ENCODE measurements at places on chromosomes 5 and 9.

DNA sequence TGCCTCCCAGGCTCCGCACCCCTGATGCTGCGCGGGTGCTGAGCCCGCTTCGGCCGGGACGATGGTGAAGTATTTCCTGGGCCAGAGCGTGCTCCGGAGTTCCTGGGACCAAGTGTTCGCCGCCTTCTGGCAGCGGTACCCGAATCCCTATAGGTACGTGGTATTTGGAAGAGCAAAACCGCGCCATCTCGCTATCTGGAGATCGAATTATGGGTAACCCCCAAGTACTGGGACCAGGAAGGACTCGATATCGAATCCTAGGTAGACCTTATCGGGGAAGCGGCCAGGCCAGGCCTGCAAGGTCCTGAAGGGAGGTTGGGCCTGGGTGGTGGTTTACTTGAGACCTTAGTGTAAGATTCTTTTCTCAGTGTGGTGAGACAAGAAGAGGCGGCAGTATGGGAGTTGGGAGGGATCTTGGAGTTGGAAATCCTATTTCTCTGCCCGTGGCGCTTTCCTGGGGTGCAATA lies 359 bp downstream of the PRELID1 start:
- DNase-seq, result no peak

- no peak for DNase-seq
Observed at GRCh38 chr5:12284604-12285003, 380.4 kb upstream of the CTNND2 start.

GRCh38 chr5:43190755-43191603 lies 1.0 kb upstream of the NIM1K start:
- DNase-seq, result peak; percentile 38

DNA sequence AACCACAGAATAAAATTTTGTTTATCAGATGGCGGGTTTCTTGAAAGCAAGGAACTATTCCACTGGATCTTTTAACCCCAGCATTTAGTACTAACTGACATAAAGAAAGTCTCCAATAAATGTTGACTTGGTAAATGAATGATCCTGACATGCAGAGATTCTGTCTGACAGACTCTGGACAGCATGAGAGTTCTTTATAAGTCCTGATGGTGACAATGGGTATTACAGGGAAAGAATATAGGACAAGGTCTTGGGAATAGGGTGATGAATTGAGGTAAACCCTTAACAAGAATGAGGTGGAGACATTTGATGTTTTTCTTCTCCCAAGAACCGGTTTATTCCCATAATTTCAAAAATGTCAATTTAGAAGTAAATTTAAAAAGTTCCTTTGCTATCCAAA lies 453.9 kb downstream of the TUSC1 start:
- no peak for DNase-seq

DNA sequence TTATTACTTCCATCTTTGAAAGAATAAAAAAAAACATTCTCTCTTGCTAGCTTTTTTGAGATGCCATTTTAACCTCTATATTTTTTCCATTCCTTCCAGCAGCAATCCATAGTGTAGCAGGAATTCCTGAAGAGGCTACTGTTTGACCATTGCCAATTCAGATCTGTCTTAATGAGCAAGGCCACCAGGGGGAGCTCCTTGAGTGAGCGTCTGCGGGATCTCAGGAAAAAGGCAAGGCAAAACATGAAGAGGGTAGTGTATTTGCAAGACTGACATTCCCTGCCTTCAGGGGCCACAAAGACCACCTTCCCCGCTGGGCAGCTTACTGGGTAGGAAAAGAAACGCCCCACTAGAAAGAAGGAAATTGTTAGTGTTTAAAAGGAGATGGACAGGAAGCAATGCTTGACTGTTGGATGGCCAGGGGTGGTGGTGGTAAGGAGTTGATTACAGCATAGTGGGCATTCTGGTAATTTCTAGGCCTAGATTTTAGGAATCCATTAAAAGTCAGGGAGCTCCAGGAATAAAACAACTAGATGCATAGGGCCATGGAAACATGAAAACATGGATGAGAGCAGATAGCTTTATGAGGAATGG lies 206.6 kb upstream of the HAPLN1 start:
- DNase-seq, result peak; percentile 76

DNA sequence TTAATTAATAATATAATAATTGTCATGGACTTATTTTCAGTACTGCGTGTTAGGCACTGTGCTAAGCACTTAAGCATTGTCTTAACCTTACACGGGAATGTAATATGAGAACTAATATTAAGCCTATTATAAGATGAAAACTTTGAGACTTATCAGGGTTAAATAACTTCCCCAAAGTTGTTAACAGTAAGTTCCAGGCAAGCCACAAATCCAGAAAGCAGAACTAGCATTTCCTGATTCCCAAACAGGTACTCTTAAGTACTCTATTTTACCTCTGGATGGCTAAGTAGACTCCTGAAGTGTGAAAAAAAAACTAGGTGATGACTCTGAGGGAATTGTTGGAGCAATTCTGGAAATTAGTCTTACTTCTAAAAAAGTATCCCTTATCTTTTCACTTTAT lies 23.8 kb downstream of the GABRG2 start:
- no peak for DNase-seq

GRCh38 chr9:113707953-113708695 lies 168.0 kb upstream of the ZNF618 start:
- no peak for DNase-seq

DNA sequence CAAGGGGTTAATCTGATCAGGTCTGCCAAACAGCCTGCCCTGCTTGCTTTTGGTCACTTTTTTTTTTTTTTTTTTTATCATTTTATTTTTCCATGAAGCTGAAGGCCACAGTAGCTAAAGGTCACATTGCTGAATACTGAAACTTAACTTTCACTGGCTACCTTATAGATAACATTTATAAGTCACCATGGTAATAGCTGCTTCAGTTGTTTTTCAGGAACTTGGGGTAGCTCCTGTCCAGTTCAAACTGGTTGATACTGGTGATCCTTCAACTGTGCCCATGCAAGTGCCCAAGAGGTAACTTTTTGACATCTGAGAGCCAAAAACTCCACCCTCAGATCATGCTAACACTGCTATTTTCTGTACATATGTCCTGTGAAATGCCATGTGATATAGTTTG lies 68.3 kb upstream of the RGS7BP start:
- no peak for DNase-seq

GRCh38 chr5:125541085-125541484 lies 794.6 kb upstream of the ZNF608 start:
- no peak for DNase-seq

- peak; percentile 16 for DNase-seq
Observed at GRCh38 chr5:27129926-27130325, 91.5 kb upstream of the CDH9 start.

DNA sequence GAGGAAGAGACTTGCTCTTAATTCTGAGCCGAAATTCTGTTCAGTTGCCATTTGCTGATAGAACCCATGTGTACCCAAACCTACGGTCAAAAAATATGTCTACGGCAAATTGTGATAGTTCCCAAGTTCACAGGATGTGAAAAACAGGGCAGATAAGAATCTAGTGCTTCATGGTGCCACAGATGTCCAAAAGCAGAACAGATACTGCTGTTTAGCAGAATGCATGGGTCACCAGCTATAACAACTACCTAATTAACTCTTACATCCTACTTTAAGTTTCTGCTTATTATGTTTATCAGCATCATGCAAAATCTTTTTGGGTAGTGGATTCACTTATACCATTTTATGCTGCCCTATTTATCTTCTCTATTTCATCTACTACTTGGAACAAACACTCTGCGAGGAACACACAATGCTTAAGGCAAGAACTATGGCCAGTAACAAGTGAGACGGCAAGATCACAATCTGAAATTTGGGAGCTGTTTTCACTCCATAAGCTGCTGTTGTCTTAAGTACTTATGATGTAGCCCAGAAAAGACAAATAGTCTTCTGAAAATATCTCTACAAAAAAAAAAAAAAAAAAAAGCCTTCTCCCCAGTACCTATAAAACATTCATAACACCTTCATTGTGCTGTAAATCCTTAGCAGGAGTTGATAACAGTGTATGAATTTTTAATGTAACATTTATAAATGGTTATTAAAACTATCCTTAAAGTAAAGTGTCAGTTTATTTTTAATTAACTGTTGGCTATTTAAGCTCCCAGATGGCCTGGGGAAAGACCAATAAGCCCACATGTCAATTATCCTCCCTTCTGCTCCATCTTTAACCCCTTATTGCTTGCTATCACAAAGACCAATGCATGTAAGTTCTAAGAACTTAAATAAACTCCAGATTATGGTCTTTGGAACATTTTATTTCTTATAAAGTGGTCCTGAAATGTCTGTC lies 232.3 kb downstream of the TLR4 start:
- DNase-seq, result no peak

- DNase-seq, result no peak
Observed at GRCh38 chr5:2832394-2832793, 80.9 kb upstream of the IRX2 start.

DNA sequence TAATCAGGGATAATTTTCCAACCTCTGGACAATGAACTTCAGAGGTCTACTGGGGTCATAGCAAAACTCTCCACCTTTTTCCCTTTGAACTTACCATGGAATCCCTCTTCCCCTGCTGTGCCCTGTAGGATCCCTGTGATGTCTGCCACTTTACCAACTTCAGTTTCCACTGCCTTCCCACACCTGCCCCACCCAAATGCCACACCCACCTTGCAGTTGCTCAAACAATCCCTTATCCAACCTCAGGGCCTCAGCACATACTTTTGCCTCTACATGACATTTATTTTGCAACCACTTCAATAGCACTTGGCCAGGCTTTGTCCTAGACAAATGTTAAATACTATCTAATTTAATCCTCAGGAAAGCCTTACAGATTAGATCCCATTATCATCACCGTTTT lies 463.7 kb upstream of the WWC1 start:
- no peak for DNase-seq

DNA sequence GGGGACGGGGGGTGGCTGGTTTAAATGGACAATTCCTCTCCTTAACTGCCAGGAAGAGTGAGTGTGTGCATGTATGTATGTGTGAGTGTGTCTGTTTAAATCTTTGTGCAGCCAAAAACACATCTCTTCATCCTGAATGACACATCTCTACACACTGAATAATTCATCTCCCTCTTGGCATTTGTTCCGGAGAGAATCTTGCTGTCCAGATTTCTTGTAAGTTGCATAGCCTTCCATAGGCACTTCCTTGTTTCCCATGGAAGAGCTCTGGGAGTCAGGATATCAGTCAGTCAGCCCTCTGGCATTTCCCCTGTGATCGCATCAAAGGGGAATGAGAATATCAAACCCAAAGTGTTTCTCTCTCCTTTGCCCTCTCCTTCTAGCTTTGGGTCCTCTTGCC lies 74.7 kb downstream of the WWC1 start:
- peak; percentile 98 for DNase-seq

DNA sequence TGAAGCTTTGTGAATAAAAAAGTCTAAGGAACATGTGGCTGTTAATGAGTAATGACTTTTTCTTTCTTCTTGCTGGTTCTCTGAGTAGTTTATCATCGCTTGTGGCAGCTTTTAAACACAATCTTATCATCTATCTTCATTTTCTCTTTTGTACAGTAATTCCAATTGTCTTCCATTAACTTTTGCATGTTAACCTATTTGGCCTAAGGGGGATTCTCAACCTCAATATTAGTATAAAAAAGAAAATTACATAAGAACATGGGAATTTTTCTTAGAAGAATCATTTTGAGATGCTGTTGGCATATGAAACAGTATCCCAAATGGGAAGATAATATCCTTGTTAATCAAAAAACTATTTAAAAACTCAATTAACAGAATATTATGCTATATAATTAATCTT lies 179.7 kb upstream of the GPR151 start:
- no peak for DNase-seq

DNA sequence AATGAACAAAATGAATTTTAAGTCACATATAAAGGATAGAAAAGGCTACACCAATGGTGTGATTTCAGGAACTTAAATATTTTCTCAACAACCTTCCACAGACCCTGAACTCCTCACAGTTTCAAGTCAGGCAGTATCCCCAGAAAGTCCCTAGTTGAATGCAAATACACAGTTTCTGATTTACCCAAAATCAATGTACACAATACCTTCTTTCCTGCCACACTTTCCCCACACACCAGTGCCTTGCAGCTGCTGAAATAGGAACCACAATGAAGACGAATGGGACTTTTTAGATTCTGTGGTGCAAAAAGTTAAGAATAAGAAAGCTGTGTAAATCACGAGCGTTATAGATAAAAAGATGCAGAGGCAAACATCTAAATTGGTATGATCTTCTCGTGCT lies 552.4 kb upstream of the MEF2C start:
- no peak for DNase-seq

GRCh38 chr5:180645274-180646204 lies 3.9 kb downstream of the FLT4 start:
- DNase-seq, result no peak

DNA sequence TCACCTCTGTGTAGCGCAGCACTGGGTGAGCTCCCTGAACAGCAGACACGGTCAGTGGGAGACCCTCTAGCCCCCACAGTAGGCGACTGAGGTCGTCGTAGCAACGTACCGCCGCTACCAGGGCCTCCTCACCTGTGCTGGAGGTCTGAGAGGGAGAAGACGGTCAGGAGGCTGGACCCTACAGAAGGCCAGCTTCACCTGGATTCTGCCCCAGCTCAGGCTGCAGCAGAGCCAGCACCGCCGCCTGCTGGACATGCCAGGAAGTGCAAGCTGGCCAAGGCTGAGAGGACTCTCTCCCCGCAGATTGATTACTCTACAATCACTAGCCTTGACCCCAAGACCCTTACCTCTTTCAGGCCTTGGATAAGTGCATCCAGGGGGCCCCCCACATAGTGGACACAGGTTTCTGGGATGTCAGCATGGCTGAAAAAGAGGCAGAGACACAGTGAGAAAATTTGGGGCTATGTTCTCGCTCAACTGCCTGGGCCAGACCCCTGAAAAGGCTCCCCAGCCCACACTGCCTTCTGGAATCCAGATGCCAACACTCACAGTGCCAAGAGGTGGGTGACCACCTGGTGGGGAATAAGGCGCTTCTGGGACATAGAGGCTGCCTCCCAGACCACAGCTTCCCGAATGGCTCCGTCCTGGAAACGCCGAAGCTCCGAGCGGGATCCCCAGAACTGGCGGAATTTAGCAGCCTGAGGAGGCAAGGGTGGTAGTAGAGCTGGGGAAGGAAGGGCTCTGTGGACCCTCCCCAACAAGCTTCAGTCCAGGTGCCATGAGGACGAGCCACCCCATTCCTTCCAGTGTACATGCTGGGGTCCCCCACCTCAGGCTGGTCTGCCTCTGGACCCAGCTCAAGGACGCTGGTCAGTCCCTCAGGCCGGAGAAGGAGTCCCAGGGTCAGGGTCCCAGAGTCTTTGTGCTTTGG lies 6.9 kb downstream of the NOL6 start:
- DNase-seq, result peak; percentile 17

Measured in fibroblast of skin of right quadriceps (primary cell).